ENCODE measurements at places on chromosomes 12 and 14.

GRCh38 chr14:57797160-57797559, 68.7 kb downstream of the SLC35F4 start:
- no peak for DNase-seq

DNA sequence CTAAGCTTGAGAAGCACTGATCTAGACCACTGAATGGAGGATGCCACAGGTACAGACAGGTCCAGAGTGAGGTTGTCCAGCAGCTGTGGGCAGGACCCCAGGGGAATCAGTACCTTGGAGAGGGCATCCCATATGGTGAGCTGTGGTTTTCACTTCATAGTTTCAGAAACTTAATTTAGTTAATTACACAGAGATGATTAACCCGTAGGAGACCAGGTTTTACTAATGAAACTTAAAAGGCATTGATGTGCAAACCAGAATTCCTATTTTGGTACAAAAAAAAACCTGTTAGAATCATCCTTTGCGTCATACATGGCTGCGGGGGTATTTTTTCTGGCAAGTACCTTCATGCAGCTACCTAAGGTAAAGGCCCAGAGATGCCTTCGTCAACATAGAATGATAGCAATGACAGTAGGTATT, 159.3 kb downstream of the DACT1 start:
- DNase-seq: no peak

DNA sequence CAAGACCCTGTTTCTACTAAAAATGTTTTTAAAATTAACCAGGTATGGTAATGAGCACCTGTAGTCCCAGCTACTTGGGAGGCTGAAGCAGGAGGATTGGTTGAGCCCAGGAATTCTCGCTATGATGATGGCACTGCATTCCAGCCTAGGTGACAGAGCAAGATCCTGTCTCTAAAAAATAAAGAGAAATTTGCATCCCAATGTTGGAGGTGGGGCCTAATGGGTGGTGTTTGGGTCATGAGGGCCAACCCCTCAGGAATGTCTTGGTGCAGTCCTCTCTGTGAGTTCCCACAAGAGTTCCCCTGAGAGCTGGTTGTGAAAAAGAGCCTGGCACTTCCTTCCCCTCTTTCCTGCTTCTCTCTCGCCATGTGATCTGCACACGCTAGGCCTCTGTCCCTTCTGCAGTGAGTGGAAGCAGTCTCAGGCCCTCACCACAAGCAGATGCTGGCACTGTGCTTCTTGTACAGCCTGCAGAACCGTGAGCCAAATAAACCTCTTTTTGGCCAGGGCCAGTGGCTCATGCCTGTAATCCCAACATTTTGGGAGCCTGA, 11.3 kb downstream of the ACOT6 start:
- no peak for DNase-seq

DNA sequence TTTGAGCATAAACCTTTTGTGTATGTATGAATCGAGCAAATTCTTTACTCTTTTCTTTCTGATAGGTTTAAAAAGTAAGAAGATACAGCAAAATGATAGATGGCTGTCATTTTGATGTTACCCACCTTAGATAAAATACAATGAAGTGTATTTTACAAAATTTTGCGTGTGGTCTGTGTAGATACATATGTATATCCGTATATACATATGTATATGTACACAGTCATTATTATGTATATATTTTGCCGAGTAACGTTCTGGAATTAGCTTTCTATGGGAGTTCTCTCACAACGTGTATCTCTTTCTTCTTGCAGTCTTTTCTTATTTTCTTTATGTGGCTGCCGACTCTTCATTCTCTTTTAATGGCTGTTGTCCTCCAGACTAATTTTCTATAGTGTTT, 32.4 kb upstream of the CHPT1 start:
- DNase-seq: no peak

DNA sequence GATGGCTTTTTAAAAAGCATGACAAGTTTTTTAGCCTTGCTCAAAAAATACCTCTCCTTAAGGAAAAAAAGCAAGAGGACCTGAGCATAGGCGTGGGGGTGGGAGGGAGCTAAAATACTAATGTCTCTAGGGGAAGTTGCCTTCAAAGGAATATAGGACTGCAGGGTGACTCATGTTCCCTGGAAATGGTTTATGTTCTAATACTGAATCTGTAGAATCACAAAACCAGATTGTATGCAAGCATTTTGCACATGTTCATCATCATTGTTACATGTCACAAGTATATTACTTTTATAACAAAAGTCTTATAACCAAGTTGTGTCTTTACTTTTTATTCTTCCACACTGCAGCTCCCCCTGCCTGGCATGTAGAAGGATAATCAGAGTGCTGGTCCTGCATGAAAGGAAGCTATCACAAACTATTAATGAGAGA, 36.6 kb downstream of the GPR135 start:
- peak; percentile 55 for DNase-seq

GRCh38 chr12:25257590-25258324, 7.0 kb upstream of the KRAS start:
- no peak for DNase-seq

DNA sequence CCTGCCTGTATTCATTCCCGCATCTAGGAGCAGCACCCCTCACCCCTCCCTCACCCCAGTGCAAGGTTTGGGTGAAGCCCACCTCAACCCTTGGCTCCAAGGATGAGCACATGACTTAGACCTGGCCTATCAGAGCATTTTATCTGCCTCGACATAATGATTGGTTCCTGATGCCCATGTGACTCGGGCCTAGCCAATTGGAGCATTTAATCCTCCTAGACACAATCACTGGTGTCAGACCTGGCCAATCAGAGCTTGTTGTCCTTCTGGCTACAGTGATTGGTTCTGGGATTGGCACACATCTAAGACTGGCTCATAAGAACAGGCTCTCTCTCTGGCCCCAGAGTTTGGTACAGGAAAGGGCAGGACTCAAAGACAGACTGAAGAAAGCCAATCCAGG, 73.1 kb upstream of the MYL2 start:
- DNase-seq: no peak

DNA sequence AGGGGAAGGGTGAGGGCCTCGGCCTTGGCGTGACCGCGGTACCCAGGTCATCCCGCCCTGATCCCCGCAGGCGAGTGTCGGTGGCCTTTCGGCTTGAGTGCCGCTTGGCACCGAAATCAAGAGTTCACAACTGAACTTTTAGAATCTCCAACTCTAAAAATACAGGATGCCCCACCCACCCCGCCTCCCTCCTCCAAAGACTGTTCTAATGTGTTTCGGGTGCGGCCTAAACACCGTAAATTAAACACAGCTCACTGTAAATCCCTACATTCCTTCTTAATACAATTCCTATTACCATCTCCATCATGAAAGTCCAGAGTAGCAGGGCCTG, 11.4 kb downstream of the SCNN1A start:
- DNase-seq: no peak

DNA sequence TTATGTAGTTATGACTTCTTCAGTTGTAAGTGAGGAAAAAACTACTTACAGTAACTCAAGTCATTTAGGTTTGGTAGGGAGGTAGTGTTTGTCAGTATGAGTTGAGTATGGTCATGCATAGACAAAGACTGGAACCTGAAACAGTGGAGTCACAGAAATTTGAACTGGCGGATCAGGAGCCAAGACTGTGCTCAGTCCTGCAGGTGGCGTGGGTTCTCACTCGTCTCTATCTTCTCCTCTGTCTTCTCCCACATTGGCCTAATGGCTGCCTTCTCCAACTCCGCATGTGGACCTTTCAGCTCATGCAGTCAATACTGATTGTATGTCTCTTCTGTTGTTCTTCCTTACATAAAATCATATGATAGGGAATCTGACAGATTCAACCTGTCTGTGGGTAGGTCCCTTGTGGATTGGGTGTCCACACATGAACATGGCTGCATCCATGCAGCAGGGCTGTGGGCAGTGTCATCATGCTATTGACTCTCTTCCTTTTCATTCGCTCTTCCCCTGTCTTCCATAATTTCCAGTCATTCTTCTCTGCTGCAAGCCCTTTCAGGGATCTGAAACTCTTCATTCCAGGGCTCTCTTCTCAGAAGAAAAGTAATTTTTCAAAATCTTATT, 78.8 kb upstream of the NEDD1 start:
- no peak for DNase-seq

- DNase-seq: no peak
Observed at GRCh38 chr14:104161602-104162367, 23.4 kb downstream of the KIF26A start.

- peak; percentile 80 for DNase-seq
Observed at GRCh38 chr12:96208346-96208745, 14.2 kb downstream of the ELK3 start.

DNA sequence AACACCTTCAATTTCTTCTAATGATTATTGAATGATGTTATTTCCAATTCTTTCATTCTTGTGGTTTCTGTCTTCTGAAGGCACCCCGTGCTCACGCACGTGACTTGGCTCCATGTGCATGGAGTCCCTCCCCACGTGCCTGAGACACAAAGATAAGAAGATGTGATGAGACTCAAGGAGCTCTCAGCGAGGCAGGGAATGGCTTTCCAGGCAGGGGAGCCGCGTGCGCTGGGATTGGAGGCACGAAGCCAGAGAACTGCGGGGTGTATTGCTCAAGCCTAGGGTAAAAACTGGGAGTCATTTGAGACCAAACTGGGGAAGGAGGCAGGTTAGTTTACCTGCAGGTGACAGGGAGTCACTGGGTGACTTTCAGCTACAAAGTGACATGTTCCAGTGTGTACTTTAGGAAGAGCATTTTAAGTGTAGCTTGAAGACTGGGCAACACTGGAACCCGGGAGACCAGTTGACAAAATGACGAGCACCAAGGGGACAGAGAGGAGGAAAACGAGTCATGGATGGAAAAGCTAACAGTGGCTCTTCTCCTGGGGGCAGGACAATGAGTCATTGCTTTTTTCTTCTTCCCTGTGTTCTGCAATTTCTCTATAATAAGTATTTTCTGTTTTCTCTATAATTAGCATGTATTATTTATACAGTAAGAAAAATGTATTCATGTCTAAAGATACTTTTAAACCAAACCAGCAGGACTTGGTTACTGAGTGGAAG, 311.7 kb upstream of the FKBP4 start:
- DNase-seq: no peak

DNA sequence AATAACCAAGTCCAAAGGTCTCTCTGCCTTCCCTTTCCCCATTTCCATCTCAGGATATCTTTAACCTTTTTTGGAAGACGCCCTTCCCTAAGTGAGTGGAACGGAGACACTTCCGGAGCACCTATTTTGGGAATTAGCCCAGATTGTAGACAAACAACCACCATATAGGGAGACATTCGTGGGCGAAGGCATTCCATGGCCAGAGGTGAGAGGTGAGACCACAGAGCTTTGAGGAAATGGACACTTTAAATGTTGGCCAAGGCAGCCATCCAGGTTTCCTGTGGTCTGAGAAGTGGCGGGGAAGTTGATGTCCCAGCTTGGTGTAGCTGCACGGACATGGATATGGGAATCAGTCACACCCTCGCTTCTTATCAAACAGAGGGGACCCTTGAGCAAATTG, 69.4 kb upstream of the BDKRB2 start:
- no peak for DNase-seq

- no peak for DNase-seq
Observed at GRCh38 chr14:101810897-101811621, 49.5 kb downstream of the PPP2R5C start.

- no peak for DNase-seq
Observed at GRCh38 chr12:121611306-121611705, 15.0 kb upstream of the ORAI1 start.

- peak; percentile 86 for DNase-seq
Observed at GRCh38 chr12:68223067-68223747, 2.4 kb downstream of the IL26 start.

DNA sequence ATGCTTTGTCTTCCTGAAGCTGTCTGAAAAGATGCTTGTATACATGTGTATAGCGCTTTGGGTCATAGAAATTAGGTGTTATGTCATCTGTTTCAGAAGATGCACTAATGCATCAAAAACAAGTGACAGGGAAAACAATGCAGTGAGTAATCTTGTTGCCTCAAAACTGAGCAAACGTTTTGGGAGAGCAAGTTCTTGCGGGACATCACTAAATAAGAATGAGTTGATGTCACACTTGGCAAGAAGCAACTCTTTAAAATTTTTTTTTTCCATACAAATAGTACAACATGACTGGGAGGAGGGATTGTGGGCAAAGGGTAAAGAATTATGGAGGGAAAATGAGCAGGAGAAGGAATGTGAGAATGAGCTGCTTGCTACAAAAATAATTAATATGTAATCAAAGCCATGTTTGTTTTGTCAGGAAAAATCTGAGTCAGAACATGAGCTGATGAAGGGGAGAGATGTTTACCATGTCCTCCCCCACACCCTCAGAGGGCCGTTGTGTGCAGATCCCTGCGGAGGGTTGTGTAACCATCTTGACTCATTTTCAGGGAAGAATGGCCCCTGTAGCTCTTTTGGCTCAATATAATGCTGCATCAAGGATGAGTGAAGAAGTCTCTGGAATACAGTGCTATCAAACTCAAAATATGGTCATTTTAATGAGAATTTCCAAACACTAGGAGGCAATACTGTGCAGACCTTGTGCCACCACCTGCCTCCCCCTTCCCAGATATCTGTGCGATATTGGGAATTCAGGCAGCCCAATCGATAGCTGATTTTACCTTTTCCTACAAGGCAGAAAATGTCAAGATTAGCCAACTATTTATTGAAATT, 41.4 kb downstream of the BORCS5 start:
- peak; percentile 98 for DNase-seq

GRCh38 chr14:105294142-105294597, 6.6 kb downstream of the BRF1 start:
- DNase-seq: peak; percentile 63

- no peak for DNase-seq
Observed at GRCh38 chr14:104523546-104523935, 56.0 kb upstream of the C14orf180 start.

DNA sequence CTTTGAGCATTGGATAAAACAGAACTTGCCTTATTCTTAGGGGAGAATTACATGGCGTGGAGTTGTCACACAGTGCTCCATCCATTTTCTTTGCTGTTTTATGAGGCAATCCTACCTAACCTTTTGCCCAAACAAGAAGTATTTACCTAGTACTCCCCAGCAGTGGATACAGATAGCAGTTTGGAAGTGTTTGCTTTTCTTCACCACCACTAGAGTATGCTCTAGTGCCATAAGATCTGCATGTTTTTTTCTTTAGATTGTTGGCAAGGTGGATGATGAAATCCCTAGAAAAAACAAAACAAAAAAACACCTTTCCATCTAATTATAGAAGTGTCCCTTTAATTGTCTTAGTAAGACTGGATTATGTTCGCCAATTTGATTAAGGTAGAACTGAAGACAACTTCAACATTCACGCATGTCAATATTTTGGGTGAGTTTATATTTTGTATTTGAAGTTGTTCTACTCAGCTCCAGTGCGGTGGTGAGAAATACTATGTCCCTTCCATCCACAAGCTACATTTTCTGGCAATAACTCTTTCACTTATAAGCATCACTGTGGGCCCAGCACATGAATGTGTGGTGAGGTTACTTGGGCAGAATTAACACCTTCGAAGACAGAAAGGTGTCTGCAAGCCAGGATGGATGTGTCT, 23.6 kb upstream of the TMEM260 start:
- DNase-seq: peak; percentile 41

GRCh38 chr14:54606178-54606577, 39.2 kb downstream of the SAMD4A start:
- DNase-seq: peak; percentile 90
